ENCODE measurements at places on chromosomes 1 and 21.

DNA sequence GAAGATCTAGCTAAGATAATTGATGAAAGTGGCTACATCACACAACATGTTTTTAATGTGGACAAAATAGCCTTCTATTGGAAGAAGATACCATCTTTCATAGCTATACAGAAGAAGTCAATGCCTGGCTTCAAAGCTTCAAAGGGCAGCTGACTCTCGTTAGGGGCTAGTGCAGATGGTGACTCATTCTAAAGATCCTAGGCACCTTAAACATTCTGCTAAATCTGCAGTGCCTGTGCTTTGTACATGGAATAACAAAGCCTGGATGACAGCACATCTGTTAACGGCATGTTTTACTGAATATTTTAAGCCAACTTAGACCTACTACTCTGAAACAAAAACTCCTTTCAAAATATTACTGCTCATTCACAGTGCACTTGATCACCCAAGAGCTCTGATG, 65.6 kb upstream of the USP24 start:
- DNase-seq: no peak

DNA sequence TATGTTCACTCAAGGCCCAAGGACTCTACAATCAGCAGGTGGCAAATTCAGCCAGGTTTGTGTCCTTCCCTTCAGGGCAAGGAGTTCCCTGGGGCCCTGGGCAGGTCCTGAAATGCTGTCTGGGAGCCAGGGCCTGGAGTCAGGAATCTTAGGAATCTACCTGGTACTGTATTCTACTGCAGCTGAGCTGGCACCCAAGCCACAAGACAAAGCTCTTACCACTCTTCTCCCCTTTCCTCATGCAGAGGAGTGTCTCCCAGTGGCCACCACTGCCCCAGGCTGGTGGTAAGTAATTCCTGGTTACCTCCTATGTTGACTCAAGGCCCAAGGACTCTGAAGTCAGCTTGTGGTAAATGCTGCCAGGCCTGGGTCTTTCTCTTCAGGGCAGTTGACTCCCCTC, 153.4 kb downstream of the NRIP1 start:
- no peak for DNase-seq

GRCh38 chr1:206127336-206127735, 10.1 kb upstream of the AVPR1B start:
- no peak for DNase-seq

- no peak for DNase-seq
Measured at GRCh38 chr1:109704173-109704572, 7.9 kb upstream of the GSTM5 start.

GRCh38 chr1:56404066-56404465, 175.3 kb downstream of the PLPP3 start:
- no peak for DNase-seq

- DNase-seq: no peak
Measured at GRCh38 chr1:201307231-201307630, 23.9 kb downstream of the PKP1 start.

DNA sequence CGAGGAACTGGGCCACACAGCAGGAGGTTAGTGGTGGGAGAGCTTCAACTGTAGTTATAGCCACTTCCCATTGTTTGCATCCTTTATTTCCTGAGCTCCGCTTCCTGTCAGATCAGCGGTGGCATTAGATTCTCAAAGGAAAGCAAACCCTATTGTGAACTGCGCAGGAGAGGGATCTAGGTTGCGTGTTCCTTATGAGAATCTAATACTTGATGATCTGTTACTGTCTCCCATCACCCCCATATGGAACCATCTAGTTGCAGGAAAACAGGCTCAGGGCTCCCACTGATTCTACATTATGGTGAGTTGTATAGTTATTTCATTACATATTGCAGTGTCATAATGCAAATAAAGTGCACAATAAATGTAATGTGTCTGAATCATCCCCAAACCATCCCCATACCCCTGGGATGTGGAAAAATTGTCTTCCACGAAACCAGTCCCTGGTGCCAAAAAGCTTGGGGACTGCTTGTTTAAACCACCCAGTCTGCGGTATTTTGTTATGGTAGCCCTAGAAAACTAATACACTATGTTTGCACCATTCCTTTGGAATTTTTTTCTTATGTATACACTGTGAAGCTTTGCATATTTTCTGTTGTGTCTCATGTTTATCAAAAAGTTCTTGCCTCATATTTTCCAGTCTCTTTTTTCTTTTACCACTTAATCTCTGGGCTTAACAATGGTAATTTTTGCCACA, 136.6 kb upstream of the IVNS1ABP start:
- DNase-seq: no peak

- no peak for DNase-seq
Measured at GRCh38 chr21:42593007-42593814, 60.2 kb upstream of the PDE9A start.

DNA sequence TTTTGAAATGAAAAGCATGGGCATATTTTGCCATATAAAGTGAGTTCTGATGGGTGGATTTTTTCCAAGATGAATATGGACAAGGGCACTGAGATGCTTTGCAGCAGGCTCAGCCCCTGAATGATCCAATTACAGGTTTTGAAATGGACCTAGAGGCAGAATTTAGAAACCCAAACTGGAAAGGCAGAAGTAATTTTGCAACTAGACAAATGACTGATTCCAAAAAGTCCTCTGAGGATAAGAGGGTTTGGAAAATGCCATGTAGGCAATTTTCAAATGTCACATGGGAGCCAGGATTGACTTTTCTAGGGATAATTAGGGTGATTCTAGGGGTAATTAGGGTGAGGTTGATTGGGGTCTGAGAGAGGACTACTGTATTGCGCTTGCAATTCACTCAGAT, 148.9 kb upstream of the ZNF648 start:
- no peak for DNase-seq

- peak; percentile 49 for DNase-seq
Measured at GRCh38 chr1:9004700-9005394, 21.4 kb downstream of the SLC2A7 start.

DNA sequence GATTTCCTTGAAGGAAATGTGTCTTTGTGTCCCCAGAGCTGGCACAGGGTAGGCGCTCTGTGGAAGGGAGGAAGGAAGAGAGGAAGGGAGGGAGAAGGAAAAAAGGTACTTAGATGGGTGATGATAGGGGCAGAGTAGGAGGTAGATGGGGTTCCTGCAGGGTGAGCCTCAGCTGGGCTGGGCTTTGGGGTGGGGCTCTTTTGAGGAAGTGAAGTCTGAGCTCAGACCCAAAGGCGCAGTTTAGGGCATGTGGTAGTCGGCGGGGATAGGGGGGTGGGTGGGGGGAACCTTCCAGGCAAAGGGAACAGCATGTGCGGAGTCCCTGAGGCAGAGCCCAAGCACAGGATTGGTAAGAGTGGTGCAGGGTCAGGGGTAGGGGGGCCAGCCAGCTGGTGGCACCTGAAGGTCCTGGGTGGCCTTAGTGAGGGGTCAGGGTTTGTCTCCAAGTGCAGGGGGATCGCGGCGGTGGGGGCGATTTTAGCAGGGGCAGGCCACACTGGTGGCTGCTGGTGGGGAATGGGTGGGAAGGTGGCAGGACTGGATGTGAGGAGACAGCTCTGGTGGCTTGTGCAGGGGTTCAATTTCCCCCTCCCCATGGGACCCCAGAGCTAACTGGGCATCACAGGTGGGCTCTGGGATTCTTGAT, 8.4 kb upstream of the HTR6 start:
- no peak for DNase-seq

- DNase-seq: no peak
Measured at GRCh38 chr1:201411292-201411691, 10.2 kb downstream of the TNNI1 start.

DNA sequence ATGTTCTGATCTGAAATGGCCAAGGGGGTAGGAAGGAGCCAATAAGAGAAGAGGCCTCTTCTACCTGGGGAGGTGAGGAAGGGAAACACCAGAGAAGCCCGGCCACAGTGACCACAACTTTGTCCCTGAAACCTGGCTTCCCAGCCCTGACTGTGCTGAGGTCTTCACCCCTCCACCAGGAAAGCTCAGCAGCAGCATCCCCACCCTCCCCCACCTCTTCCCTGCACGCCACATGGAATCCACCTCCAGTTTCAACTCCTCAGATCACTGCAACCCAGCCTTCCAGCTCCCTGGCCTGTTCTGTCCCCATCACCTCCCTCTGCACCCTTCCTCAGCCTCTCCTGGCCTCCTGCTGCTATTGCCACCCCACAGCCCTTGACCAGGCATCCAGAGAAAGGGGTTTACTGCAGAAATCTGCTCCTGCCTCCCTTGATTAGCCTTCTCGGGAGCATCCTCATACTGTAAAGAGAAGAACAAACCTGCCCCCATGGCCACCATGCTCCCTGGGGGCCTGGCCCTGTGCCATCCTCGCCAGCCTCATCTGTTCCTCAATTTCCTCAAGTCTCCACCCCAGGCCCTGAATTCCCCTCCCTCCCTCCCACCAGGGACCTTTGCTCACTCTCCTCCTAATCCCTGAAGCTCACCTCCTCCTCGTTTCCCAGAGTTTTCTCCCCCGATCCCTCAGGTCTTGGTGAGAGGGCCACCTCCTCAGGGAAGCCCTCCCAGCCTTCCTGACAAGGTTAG, 450.9 kb downstream of the MATN1 start:
- DNase-seq: no peak

DNA sequence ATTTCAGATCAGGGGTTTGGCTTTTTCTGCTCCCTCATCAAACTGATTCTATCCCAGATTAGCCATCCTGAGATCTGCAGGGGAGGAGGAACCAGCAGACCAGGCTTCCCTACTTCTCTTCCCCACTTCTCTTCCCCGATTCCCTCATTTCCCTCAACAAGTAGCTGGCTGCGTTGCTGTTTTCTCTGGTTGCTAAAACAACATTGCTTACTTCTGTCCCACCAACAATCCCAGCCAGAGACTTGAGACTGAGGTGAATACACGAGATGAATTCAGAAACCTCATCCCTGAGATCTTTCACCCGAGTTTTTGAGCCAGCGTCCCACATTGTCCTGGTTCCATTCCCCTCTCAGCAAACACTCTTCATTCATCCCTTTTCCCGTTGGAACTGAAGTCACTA, 22.4 kb downstream of the DYRK3 start:
- no peak for DNase-seq

- DNase-seq: no peak
Measured at GRCh38 chr1:201429736-201430501, 8.4 kb upstream of the TNNI1 start.

DNA sequence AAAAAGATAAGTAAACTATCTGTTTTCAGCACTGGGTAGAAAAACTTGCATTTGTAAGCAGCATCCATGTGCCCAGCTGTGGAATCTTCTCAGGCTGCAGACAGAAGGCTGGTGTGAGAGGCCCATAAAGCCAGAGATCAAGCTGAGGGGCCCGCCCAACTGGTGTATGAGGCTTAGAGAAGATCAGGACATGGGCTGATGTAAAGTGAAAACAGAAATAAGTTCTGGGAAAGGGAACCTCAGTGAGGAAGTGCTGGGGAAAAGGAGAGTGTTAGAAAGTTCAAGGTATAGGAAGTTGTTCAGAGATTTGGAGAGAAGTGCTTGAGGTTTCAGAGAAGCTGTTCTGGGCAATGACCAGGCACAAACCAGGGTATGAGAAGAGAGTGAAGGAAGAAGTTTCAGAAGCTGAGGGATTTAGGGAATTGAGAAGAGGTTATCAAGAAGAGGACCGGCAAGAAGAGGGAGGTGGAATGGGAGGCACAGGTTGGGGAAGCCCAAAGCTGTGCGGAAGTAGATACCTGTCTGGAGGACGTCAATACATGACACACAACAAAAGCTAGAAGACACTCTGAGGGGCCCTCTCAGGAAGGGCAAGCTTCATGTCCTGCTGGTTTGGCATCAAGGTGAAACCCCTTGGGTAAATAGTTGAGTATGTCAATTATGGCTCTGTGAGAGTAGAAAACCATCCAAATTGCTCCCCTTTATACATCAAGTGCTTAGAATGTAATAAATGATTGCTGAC, 2.7 kb upstream of the CD5L start:
- DNase-seq: no peak

DNA sequence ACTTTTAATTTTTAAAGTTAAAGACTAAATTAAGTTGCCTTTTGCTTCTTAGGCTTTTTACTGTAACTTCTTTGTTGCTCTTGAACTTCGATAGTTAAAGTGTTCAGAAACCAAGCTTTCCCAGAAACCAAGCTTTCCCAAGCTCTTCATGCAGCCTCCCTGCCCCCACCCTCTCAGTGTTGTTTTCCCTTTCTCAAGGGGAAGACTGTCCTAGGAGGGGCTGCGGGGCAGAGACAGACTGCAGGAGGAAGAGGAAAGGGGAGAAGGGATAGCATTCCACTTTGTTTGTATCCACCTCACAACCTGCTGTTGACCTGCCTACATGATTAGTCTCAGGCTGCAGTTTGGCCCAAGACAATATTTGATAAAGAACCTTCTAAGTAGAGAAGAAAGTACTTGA, 39.0 kb upstream of the DIPK1A start:
- DNase-seq: no peak

GRCh38 chr21:29145852-29146453, 15.5 kb downstream of the MAP3K7CL start:
- no peak for DNase-seq

GRCh38 chr1:224700918-224701531, 84.9 kb downstream of the CNIH3 start:
- no peak for DNase-seq

- DNase-seq: no peak
Measured at GRCh38 chr1:248839168-248839555, 1.1 kb downstream of the ZNF672 start.

DNA sequence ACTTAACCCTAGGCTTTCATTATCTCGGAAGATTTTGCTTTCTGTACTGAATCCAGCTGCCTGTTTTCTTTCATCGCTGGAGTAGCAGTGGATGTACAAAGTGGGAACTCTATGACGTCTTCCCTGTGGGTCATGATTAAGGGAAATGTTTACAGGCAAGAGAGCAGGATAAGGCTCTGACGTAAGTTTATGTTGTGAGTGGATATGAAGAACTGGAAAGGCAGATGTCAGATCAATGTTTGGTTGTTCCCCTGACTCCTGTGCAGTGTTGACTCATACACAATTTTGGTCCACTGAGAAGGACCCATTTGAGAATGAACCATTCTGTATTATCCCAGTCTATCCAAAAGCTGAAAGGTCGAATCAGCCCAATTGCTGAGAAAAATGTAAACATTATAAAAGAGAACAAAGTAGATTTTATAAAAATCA, 292.4 kb downstream of the GRIK1 start:
- DNase-seq: no peak

DNA sequence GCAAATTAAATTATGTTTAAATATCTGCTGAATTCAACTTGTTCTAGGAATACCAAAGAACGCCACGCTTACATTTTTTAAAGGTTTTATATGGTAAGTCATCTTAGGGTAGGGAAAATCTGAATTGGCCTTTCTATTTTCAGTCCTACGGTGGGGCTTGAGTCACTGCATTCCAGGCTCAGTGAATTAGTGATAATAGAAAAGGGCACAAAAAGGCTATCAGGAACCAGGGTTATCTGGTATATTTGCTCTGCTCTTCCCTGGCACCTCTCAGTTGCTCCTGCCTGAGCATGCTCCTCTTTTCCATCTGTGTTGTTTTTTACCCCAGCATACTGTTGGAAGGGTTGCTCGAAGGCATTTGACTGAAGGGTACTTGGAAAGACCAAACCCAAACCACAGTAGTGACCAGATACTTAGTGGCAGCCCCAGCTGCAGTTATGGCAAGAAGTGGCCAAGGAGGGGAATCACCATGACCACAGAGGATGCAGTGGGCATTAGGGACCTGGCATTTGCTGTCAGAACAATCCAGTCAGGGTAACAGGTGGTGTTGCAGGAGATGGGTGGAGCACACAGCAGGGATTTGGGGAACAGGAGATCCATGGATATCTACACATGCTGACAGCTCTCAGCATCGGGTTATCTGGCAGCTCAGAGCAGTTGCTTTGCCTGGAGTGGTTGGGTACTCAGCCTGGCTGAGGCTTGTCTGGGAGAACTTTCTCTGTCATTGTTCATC, 2.3 kb downstream of the OVAAL start:
- no peak for DNase-seq

- no peak for DNase-seq
Measured at GRCh38 chr1:7608628-7609305, 162.3 kb upstream of the VAMP3 start.

- DNase-seq: no peak
Measured at GRCh38 chr1:205046870-205047269, 3.9 kb downstream of the CNTN2 start.
